GOT3 (cell line): ENCODE measurements at places on chromosomes 3 and 15.

GRCh38 chr3:96039632-96040031 lies 774.8 kb upstream of the EPHA6 start:
- DNase-seq = no peak

GRCh38 chr3:127959873-127960272 lies 44.8 kb downstream of the KBTBD12 start:
- no peak for DNase-seq

DNA sequence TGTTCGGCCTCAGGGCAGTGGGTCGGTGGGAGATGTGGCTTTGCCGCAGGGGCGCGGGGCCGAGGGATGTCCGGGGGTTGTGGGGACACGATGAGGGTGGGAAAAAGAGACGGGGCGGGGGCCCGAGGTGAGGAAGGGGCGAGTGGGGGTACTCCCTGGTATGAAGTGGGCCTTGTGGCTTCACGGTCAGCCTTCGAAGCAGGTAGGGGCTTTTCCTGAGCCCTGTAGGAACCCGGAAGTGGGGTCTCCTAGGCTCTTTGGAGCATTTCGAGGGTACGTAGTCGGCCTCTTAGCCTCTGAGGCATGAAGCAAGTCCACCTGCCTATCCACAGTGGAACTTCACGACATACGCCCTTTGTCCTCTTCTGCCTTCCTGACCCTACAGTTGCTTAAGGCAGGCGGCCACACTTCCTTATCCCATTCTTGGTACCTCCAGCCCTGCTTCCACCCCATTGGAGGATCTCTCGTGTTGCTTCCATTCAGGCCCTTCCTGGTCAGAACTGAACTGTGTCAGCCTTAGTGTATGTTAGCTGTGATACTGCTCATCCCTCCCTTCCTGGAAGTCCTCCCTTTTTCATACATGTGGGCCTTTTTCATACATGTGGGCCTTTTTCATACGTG lies 389 bp downstream of the ARPC4 start:
- no peak for DNase-seq

GRCh38 chr3:54066253-54066652 lies 56.1 kb upstream of the CACNA2D3 start:
- no peak for DNase-seq

GRCh38 chr15:83282141-83282540 lies 2.3 kb downstream of the BNC1 start:
- DNase-seq = no peak

DNA sequence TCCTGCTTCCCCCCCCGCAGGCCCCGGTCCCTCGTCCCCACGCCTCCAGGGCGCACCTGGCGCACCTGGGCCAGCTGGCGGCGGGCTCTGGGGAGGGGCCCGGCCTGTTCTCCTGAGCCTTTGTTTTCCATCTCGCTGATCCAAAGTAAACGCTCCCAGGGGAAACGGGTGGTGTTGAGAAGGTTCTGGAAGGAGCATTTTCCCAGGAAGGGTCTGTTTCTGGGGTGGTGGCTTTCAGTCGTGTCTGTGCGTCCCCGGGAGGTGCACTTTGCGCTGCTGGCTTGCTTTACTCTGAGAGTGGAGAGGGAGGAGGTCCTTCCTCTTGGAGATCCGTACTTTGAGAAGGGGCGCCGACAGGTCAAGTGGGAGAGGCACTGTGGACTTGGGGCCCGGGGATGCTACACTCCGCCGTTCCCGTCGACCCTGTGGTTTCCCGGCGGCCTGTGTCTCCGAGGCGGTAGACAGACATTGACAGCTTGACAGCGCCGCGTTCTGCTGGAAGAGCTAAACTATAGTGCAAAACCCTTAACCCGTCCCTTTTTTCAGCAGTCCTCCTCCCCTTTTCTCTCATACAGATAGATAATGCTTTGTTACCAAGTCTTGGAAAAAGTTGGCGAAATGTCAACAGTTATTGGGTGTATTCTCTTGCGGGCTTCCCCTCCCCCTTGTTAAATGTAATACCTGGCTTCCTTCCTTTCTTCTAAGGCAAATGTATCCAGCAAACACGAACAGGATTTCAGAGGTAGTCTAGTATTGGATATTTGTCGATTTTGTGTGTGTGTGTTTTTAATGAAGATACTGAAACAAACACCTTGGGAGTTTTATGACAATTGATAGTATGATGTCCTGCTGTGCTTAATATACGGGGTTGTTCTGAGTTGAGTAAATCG lies 6.5 kb downstream of the TPM1 start:
- no peak for DNase-seq

GRCh38 chr3:4994144-4994730 lies 15.0 kb downstream of the BHLHE40 start:
- no peak for DNase-seq

GRCh38 chr3:129271674-129272073 lies 7.0 kb upstream of the HMCES start:
- no peak for DNase-seq

GRCh38 chr15:53108319-53108718 lies 318.2 kb upstream of the ONECUT1 start:
- no peak for DNase-seq

GRCh38 chr15:53746101-53746500 lies 13.4 kb downstream of the WDR72 start:
- DNase-seq = no peak

DNA sequence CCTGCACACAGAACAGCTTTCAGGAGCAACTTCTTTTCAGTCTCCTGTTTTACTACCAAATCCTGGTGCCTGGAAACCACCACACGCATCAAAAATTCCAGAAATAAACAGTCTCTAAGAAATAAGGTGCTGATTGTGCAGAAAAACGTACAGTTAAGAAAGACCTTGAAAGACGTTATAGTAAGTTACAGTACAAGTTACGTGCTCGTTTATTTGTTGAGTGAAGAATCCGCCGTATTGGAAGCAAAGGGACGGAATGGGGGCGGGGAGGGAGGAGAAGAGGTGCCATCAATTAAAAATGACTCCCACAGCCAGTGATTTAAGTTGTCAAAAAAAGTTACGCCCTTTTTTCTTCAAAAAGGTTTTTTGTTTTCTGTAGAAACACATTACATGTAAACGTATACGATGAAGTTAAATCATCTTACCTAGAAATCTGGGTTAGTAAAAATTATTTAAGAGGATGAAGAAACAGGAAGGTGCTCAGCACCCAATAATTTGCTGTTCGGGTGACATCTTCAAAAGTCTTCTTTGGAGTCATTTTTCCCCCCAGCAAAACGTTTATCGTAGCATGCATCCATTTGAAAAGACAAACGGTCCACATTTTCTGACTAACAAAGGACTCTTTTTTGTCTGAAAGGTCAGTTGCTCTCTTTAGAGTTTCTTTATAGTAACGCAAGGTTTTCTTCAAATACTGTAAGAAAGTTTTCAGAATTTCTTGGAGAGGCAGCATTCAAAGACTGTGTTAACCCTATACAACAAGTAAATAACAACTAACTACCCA lies 782 bp upstream of the UACA start:
- DNase-seq = no peak

DNA sequence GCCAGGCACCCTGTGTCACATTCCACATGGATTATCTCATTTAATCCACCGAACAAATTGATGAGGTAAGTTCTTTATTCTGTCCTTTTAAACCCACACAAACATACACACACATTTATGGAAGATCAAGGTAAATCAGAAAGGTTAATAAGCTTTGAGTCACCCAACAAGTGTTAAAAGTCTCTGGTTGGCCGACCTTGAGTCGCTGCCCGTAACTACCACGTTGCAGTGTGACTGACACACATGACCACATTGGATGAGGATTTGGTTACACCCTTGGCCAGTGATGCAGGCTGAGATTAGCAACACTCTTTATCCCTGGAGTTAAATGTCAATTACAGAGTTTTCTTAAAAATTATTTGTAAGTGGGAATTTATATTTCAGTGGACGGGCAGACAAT lies 19.2 kb downstream of the FOXP1 start:
- no peak for DNase-seq

GRCh38 chr15:57287123-57287521 lies 89.2 kb upstream of the CGNL1 start:
- no peak for DNase-seq

GRCh38 chr15:75206006-75206405 lies 4.3 kb downstream of the C15orf39 start:
- DNase-seq = no peak

- no peak for DNase-seq
These were observed 775 bp downstream of the ARNT2 start for GRCh38 chr15:80404761-80405553.

DNA sequence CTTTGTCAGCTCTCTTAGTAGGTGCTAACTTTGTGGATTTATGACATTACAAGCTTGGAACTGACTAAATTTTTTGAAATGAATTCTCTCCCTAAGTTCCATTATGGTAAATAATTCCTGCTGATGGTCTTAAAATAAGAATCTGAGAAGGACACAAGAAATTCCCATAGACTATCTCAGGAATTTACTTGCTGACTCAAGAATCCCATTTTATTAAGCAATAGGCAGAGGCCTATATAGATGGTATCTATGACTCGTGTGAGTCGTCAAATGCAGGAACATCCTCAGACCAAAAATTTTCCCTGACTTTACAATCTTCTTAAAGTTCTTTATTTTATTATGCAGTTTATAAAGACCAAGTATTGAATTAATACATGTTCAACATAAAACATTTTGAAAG lies 30.7 kb upstream of the CBLB start:
- no peak for DNase-seq

- no peak for DNase-seq
These were observed 223.5 kb downstream of the DTWD1 start for GRCh38 chr15:49844390-49844789.

DNA sequence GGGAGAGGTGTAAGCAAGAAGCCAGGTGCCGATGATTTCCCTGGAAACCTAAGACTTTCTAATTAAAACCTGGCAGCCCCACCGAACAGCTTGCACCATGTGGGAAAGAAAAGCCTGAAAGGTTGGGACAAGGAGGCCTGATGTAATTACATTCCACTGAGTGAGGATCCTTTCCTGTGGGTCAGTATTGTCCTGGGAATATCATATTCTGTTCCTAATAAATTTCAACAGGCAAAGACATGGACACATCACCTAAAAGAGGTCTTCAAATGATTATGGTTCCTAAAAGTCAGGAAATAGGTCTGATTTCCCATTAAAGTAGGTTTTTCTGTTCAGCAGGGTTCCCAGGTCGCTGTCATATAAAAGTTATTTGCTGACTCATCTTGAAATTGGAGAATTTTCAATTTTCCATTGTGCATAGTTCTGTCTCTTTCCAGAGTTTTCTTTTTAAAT lies 58.5 kb downstream of the DUT start:
- no peak for DNase-seq

DNA sequence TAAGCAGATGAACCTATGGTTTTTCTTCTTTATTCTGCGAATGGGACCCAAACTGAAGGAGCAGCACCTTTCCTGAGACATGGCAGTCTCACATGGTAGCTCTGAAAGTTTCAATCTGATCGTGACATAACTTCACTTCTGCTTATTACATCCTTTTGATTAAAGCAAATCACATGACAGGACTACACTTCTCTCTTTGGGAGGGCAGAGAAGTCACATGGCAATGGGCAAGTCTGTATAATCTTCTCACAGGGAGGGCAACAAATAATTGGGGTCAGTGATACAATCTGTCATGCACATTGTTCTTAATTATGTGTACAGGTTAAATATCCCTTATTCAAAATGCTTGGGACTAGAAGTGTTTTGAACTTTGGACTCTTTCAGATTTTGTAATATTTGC lies 21.6 kb downstream of the NCBP2 start:
- no peak for DNase-seq

GRCh38 chr3:27310688-27311087 lies 58.5 kb downstream of the NEK10 start:
- no peak for DNase-seq

- DNase-seq = no peak
These were observed 11.8 kb upstream of the HDC start for GRCh38 chr15:50277370-50277769.
